NCI-H526 (cell line): ENCODE measurements at places on chromosomes 16 and 17.

DNA sequence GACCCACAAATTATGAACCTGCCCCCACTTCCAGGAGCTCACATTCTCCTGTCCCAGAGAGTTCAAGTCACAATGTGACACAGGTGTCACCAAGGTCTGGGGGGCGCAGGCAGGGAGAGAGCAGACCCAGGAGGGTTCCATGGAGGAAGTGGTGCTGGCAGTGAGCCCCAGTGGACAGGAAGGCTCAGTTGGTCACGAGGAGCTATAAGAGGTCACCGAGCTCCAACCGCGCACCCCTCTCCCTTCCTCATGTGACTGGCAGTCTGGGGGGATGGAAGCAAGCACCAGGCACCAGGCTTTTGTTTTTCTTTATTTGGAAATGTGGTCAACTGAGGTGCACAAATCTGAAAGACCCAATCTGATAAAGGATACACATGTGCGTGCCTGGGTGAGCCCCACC is 2.5 kb downstream of the ITGAD start:
- no peak for DNase-seq

DNA sequence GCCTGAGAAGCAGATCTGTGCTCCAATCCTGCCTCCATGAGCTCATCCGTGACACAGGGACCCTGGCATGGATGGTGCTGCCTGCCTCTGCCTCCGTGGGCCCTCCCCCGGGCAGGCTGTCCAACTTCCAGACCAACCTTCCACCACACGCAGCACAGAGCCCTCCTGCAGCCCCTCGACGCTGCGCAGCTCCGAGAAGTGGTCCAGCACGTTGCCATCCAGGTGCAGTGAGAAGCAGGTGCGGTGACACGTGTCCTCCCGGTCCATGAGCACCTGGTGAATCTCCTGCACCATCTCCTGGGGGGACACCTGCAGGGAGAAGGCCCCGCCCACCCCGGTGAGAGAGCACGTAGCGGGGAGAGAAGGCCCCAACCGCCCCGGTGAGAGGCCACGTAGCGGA is 8.4 kb downstream of the CLUH start:
- DNase-seq, result no peak

DNA sequence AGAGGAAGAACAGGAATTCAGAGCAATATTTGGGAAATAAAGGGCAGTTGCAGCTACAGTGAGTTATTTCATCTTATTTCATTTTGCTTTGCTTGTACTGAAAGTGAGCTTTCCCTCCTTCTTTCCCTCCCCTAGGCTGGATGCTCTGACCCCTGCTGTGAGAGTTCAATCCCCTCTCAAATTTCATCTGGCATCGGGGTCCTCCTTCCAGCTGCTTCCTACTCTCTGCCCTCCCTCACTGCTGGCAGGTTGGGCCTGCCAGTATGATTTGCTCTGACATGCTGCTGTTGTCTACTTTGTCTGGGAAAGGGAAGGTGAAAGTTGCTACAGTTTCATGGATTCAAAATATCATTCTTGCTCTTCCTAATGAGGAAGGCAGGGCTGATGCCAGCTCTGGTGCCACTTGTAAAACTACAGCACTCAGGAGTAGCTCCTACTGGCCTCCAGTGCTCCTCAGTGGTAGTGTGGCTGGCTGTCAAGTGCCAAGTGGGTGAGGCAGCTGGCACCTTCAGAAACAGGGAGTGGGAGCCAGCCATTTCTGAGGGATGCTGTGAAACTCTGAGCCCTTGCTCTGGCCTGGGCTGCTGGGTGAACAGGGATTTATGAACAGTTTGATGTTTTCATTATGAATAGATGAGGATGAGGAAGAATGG is 408.6 kb downstream of the HAPSTR1 start:
- no peak for DNase-seq

DNA sequence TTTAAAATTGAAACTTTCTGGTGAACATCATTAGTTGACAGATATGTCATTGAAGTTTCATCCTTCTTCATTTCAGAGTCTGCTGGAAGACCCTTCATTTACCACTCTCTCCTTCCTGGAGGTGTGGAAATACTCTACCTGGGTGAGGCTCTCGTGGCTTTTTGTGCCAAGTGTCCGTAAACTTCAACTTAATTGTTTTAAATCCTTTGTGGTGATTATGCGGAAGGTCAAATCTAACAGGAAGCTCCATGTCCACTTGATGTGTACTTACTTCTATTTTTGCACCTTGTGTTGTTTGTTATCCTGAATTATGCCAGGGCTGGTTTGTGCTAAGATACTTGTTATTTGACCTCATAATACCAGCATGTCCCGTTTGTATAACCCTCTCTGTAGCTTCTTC is 129.2 kb downstream of the WWOX start:
- no peak for DNase-seq

- DNase-seq, result no peak
These were observed 173.2 kb upstream of the MYOCD start for GRCh38 chr17:12492450-12492849.

DNA sequence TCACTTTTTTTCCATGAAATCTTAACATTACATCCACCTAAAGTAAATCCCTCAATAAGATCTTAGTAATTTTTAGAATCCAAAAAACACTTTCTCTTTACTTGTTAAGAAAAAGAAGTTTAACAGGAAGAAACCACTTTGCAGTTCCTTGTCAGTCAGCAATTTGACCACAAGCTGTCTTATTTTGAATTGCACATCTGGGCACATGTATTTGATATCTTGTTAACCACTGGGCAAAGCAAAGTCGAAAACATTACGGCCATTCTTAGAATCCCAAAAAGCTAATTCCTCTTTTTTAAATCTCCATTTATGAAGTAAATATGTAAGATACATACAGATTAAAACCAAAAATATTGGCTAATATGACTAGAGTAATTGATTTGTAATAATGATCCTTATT is 1.1 kb downstream of the ABCA10 start:
- DNase-seq, result no peak
